ENCODE measurements at places on chromosomes 1 and 21. TPM values are rescaled to one million over a fixed set of nuclear protein-coding genes. Genes with fewer than 3 reads are reported as not detected.
A peak's percentile ranks its signal among the peaks of the same experiment; 100 is the strongest.

GRCh38 chr1:16372535-16373285 lies 5.7 kb downstream of the SZRD1 start:
- no peaks in the 10 kb centered on the region for H3K27me3 ChIP-seq
- H3K36me3 ChIP-seq: no peaks in the 10 kb centered on the region
- no peak for DNase-seq
- H3K27ac ChIP-seq: no peak overlapping the region
- no peak overlapping the region for H3K4me3 ChIP-seq

DNA sequence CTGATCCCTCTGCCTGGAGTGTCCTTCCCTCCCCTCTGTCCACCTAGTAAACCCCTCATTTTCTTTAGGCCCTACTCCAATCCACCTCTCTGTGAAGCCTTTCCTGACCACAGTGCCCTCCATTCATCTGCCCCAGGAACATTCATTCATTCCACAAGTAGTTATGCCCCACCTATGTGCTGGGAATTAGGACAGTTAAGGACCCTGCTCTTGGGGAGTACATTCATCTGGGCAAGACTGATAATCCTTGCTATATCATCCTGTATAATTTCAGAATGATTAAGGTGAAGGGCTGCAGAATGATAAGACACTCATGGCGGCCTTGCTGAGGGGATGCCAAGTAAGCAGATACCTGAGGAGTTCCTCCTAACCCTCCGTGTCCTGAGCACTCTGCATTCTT lies 10.3 kb upstream of the FAM20B start:
- no peak overlapping the region for H3K4me3 ChIP-seq
- no peaks in the 10 kb centered on the region for H3K36me3 ChIP-seq
- no peaks in the 10 kb centered on the region for H3K27me3 ChIP-seq
- H3K27ac ChIP-seq: no peak overlapping the region
- DNase-seq: no peak
- H3K4me1 ChIP-seq: peaks cover 15% of the 10 kb centered on the region

DNA sequence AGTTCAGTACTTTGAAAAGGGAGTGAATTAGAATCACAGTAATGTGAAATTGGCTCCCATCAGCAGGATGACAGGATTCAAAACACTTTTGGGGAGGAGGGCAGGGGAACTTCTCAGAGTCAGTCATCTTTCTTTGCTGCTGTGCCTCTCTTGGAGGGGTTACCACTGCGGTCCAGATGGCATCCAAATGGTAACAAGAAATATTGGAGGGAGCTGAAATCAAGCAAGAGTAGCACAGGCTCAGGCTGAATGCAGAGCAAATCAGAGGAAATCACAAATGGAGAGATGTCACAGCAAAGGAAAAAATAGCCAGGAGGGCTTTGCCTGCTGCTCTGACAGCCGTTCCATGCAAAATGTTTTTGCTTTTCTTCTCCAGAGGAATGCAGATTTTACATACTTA lies 75.0 kb upstream of the C8B start:
- no peak overlapping the region for H3K27ac ChIP-seq
- no peak overlapping the region for H3K4me3 ChIP-seq
- H3K27me3 ChIP-seq: no peaks in the 10 kb centered on the region
- H3K4me1 ChIP-seq: no peaks in the 10 kb centered on the region

- no peaks in the 10 kb centered on the region for H3K27me3 ChIP-seq
- no peak overlapping the region for H3K27ac ChIP-seq
- no peaks in the 10 kb centered on the region for H3K36me3 ChIP-seq
- H3K4me3 ChIP-seq: no peak overlapping the region
- H3K4me1 ChIP-seq: peaks cover 28% of the 10 kb centered on the region
These were observed 64.8 kb upstream of the BACH1 start for GRCh38 chr21:29233611-29234540.

DNA sequence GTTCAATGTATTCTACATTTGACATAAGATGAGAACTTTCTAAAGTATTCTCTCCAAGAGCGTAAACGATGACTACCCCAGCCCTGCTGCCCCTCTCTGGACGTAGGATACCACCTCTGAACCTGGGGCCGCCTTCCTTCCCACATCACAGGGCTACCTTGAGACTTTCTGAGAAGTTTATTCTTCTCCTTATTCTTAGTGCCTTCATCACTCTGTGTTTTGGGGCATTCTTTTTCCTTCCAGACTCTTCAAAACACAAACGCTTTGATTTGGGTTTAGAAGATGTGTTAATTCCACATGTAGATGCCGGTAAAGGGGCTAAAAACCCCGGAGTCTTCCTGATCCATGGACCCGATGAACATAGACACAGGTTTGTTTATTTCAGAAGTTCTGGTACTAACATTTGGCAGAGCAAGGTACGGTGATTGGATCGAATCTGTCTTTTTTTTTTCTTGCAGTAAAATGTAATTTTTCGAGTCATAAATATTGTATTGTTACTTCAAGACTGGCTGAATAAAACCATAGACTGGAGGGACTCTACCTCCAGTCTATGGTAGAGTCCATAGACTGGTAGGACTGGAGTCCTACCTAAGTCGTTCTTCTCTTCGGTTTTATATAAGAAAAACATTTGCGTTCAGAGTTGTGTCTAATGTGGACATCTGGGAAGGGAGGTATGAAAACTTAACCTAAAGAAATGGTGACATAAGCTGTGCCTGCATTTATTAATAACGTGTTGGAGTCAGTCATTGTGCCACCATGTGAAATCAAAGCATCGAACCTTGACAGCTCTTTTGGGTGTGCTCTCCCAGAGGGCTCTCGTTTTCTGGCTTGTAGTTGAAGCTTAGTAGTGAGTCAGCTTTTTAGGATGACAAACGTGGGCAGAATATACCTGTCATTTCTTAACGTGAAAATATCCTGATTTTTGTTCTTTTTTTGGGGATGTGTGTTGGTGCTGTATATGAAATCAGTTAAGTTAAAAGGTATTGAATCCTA lies 1.2 kb downstream of the MAN1A2 start:
- H3K27me3 ChIP-seq: no peaks in the 10 kb centered on the region
- H3K4me3 ChIP-seq: peak overlapping the region; percentile 89
- no peak for DNase-seq
- H3K36me3 ChIP-seq: no peaks in the 10 kb centered on the region
- peaks cover 43% of the 10 kb centered on the region for H3K4me1 ChIP-seq

DNA sequence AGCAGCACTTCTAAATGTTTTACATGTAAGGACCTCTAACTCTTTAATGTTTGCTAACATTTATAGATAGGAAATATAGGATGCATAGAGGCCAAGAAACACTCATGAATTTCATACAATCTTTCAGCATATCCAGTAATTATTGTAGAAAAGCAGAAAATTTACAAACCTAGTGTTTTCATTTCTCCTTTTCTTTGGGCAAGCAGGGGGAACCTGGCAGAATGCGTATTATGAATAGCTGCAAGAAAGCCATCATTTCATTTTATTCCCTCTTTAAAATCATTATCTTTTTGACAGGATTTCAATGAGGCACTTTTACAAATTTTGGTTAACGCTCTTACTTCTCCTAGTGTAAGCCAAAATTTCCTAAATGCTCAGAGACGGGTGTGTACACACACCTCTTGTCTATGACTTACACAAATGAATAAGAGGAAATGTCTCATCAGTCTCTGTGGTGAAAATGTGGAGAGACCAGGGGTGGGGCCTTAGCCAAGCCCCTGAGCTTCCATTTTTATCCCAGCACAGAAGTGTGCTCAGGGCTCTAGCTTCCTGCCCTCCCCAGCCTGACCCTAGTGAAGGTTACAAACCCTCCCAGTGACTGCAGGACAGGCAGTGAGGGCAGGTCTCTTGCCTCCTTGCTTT lies 91.6 kb downstream of the LRRC8C start:
- no peak for DNase-seq
- no peaks in the 10 kb centered on the region for H3K4me1 ChIP-seq
- no peaks in the 10 kb centered on the region for H3K27me3 ChIP-seq
- no peak overlapping the region for H3K4me3 ChIP-seq

DNA sequence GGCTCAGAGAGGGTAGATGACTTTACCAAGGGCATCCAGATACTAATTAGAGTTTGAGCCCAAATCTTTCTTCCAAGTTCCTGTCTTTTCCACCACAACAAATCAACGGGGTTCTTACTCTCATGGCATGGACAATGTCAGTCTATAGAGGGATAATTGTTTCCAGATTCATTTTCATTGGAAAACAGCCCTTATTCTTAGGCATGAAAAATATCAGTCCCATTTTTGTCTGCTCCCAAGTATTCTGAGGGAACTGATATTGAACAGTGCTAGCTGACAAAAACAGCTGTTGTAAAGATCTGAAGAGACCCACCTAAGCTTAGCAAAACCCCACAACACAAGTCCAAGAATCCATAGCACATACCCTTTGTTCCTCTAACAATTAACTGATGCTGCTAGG lies 349.1 kb upstream of the BEND5 start:
- H3K4me3 ChIP-seq: no peak overlapping the region
- H3K27me3 ChIP-seq: no peaks in the 10 kb centered on the region
- H3K36me3 ChIP-seq: no peaks in the 10 kb centered on the region
- H3K4me1 ChIP-seq: no peaks in the 10 kb centered on the region
- no peak for DNase-seq

- H3K36me3 ChIP-seq: no peaks in the 10 kb centered on the region
- DNase-seq: no peak
- H3K4me1 ChIP-seq: no peaks in the 10 kb centered on the region
- H3K4me3 ChIP-seq: no peak overlapping the region
- no peak overlapping the region for H3K27ac ChIP-seq
These were observed 7.9 kb downstream of the CD53 start for GRCh38 chr1:110880708-110881374.

DNA sequence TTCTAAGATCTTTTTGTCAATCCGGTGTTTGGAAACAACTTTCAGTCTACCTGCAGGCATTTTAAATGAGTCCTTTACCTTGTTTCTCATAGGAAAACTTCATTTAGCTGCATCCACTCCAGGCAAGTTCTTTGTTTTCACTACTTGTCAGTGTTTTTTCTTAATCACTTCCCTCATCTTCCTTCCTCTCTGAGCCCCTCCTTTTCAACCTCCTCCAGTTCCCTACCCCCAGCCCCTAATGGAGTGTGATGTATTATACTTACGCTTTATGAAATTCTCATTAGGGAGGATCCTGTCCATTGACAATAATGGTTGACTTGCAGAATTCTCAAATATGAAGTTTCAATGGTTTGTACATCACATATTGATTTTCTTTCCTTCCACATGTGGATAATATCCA lies 62.5 kb upstream of the BACH1 start:
- H3K36me3 ChIP-seq: no peaks in the 10 kb centered on the region
- H3K27ac ChIP-seq: peak overlapping the region; percentile 49
- no peak for DNase-seq
- no peaks in the 10 kb centered on the region for H3K27me3 ChIP-seq
- H3K4me1 ChIP-seq: peaks cover 31% of the 10 kb centered on the region
- no peak overlapping the region for H3K4me3 ChIP-seq

GRCh38 chr1:165235155-165235776 lies 121.2 kb downstream of the LMX1A start:
- no peak for DNase-seq
- peak overlapping the region; percentile 63 for H3K4me3 ChIP-seq
- H3K36me3 ChIP-seq: no peaks in the 10 kb centered on the region
- peaks cover 5% of the 10 kb centered on the region for H3K4me1 ChIP-seq
- H3K27ac ChIP-seq: no peak overlapping the region

- no peak for DNase-seq
- peak overlapping the region; percentile 62 for H3K27ac ChIP-seq
- H3K4me3 ChIP-seq: no peak overlapping the region
- no peaks in the 10 kb centered on the region for H3K36me3 ChIP-seq
- no peaks in the 10 kb centered on the region for H3K27me3 ChIP-seq
- H3K4me1 ChIP-seq: peaks cover 29% of the 10 kb centered on the region
These were observed 42.0 kb upstream of the LDLRAP1 start for GRCh38 chr1:25501235-25502058.

DNA sequence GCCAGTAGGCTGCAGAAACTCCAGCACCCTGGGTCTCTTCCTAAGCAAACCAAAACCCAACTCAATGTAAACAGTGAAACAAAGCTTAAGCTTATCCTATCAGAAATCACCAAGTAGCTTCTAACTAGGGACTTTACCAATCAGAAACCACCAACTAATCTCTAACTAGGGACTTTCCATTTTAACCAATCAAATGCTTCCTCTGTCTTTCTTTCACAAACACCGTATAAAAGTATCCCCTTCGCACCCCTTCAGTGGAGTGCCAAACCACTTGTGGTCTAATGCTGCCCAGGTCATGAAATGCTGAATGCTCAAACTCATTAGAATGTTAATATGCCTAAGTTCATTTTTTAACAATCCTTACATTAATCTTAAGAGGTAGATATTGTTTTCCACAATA lies 250.5 kb upstream of the DUSP10 start:
- H3K4me1 ChIP-seq: peaks cover 21% of the 10 kb centered on the region
- no peaks in the 10 kb centered on the region for H3K36me3 ChIP-seq
- H3K27me3 ChIP-seq: no peaks in the 10 kb centered on the region
- DNase-seq: no peak
- no peak overlapping the region for H3K4me3 ChIP-seq

DNA sequence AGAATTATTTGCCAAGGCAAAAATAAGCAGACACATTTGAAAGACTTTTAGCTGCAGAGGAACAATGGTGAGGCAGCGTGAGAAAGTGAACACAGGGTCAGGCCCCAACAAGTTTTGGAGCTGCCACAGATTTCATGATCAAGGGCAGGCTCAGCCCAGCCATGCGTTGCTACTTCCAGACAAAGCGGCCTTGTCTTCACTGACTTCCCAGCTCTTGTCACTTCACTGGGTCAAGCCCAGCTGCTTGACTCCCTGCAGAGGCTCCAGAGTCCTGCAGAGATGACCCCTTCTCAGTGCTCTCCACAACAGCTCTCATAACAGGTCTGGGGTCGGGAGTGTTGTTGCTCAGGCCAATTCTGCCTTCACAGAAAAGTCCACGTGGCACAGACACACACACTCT lies 35.8 kb downstream of the HHAT start:
- no peaks in the 10 kb centered on the region for H3K36me3 ChIP-seq
- H3K4me1 ChIP-seq: peaks cover 11% of the 10 kb centered on the region
- no peak overlapping the region for H3K4me3 ChIP-seq
- no peak for DNase-seq
- H3K27ac ChIP-seq: no peak overlapping the region
- H3K27me3 ChIP-seq: no peaks in the 10 kb centered on the region

- H3K36me3 ChIP-seq: no peaks in the 10 kb centered on the region
- no peaks in the 10 kb centered on the region for H3K4me1 ChIP-seq
- no peaks in the 10 kb centered on the region for H3K27me3 ChIP-seq
These were observed 40.7 kb downstream of the VTCN1 start for GRCh38 chr1:117169871-117170596.

FAM72C gene
- not detected for total RNA-seq

CHIA gene
- not detected for total RNA-seq

DIO1 gene
- not detected for total RNA-seq

LRRC3 gene
- 8.3 TPM for total RNA-seq

INKA2 gene
- 3.8 TPM for total RNA-seq

KMO gene
- total RNA-seq: 0.81 TPM

ZNF593 gene
- 14.4 TPM for total RNA-seq

CYP4A11 gene
- total RNA-seq: not detected

TNNI3K gene
- total RNA-seq: 6.6 TPM

TMEM200B gene
- 20.8 TPM for total RNA-seq

FCER1G gene
- total RNA-seq: 101 TPM

CAMK2N1 gene
- total RNA-seq: 15.9 TPM

FUCA1 gene
- total RNA-seq: 30.5 TPM

RCAN3 gene
- 7.3 TPM for total RNA-seq
